ENCODE measurements at places on chromosomes 1 and 21.

GRCh38 chr1:206445116-206445515 lies 25.2 kb upstream of the IKBKE start:
- DNase-seq, result peak; percentile 66

DNA sequence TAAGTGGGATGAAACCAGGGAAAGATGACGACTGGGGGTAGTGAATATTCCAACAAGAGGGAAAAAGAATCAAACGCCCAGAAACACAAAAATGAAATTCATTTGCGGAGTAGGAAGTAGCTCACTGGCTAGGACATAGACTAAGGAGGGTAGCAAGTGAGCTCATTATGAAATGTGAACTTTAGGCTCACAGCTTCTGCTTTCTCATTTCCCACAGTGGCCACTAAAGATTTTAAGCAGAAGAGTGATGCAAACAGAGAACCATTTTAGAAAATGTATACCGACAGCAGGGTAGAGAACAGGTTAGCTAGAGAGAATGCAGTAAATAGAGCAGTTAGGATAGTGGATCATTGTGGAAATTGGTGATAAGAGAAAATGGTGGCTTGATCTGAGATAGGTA lies 3.5 kb downstream of the CD48 start:
- no peak for DNase-seq

DNA sequence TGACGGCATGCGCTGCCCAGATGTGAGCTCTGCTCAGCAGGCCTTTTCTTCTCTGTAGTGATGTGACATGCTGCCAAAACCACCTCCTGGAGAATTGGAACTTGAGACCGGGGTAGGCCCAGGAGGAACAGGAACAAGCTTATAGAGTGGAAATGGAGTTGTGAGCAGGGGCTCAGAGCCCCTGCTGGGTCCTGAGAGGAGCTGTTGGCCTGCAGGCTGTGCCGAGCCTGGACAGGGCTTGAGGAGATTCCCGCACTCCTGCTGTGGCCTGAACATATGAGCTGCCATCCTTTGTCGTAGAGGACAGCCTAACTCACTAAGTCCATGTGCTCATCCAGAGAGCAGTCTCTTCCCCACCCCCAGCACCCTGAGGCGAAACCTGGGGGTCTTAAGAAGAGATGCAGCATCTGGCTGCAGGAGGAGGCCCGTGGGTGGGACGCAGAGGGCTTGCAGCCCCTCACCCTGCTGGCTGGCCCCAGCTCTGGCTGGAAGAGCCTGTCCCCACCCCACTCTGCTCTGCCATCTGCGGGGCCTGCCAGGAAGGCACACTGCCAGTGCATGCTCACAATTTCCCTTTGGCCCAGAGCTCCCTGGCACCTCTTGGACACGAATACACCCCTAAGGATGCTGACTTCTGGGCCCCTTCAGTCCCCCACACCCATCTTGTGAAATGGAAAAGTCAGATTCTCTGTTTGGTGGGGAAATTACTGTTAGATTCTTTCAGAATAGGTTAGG lies 42.5 kb downstream of the PTPRF start:
- DNase-seq, result no peak

DNA sequence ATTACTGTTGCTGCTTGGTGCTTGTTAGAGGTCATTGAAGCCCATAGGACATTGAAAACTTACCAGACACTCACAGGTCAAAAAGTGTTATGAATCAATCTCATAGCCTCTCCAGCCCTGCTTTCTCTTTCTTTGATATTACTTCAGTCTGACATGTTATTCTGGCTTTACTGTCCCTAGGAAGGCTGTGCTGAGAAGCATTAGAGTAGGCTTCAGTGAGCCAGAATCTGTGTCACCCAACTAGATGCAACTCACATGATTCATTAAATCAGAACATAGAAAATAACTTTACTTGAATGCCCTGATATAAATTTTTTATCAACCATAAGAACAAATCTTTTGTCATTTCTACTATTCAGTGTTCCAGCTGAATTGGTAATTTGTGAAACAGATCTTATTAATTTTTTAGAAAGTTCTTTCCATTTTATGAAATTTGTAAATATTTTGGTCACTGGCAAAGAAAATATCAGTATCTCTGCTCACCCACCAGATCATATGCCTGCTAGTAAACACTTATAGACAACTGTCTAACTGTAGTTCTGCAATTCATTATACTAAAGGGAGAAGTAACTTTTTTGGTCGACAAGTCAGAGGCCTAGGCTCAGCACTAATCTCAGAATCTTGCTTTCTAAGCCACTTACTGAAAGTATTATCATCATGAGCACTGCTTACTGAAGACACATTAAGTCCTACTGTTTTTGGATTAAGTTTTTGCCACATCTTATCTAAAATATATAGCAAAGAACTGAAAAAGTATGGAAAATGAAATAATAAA lies 48.2 kb downstream of the RPAP2 start:
- no peak for DNase-seq

- no peak for DNase-seq
These were observed 32.8 kb downstream of the SLC37A1 start for GRCh38 chr21:42546433-42546832.

GRCh38 chr1:161838362-161838761 lies 72.2 kb downstream of the ATF6 start:
- no peak for DNase-seq

GRCh38 chr1:150973836-150974579 lies 627 bp downstream of the CERS2 start:
- peak; percentile 40 for DNase-seq

DNA sequence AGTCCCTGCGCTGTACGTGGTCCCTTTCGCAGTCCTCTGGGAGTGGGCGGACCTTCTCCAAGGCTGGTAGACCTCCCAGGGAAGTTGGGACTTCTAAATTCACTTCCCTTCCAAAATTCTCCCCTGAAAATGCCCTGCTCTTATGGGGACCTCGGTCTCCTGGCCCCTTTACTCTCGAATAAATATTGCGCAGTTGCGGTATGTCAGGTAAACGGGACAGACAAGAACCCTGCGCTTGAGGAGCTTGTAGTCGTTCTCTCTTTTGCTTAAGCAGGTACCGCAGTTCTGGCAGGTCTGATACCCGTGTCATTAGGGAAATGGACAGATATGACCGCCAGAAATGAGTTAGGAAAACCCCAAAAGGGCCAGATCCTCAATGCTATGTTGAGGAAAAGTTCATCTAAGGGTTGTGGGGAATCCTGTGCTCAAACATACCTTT lies 561 bp downstream of the KIF2C start:
- DNase-seq, result no peak

GRCh38 chr21:44548922-44549321 lies 2.4 kb downstream of the KRTAP10-2 start:
- no peak for DNase-seq

- no peak for DNase-seq
These were observed 288.4 kb upstream of the RGS18 start for GRCh38 chr1:191869790-191870312.

DNA sequence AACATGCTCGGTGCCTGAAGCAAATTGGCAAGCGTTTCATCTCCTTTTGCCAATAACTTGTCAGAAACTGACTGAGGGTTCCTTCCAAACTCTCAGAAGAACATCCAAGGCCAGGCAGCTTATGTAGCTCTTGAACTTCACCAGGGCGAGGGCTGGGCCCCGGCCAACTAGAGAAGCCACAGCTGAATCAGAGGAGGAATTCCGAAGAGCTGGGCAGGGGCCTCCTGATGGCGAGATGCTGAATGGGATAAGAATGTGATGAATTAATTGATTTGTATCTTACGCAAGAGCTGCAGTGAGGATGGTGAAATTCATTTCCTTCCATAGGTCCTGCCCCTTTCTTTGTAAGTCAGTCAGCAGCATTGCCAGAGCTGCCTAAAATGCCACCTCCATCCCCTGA lies 345.8 kb downstream of the KIF26B start:
- no peak for DNase-seq

- no peak for DNase-seq
These were observed 44.1 kb downstream of the XCL2 start for GRCh38 chr1:168499688-168500049.

DNA sequence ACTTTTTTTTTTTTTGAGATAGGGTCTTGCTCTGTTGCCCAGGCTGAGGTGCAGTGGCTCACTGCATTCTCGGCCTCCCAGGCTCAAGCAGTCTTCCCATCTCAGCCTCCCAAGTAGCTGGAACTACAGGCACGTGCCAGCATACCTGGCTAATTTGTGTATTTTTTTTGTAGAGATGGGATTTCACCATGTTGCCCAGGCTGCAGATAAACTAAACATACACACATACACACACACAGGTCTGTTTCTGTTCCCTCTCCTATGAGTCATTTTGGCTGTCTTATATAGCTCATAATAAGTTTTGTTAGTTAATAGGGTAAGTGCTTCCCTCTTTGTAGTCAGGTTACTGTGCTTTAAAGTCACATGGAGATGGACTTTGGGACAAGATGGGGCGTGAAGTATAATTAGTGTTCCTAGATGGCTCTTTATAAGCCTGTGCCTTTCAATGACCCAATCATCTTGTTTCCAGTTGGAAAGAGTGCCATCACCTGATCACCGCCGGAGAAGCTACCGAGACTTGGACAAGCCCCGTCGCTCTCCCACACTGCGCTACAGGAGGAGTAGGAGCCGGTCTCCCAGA lies 9.1 kb downstream of the PRPF38A start:
- no peak for DNase-seq

DNA sequence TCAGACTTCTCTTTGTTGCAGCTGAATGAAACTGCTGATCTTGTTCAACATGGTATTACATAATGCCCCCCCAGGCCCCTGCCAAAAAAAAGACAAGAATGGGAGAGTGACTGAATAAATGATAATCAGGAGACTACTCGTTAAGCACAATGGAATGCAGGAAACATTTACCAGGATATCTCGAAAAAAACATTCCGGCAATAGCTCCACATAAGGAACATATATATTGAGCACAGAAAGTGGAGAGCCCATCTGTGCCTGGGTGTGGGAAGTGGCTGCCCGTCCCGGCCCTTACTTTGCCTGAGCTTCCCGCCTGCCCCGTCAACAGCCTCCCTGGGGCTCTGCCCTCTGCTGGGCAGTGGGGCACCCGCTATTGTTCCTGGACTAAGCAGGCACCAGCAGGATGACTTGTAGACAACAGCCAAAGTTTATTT lies 13.3 kb downstream of the TRIM11 start:
- DNase-seq, result no peak

DNA sequence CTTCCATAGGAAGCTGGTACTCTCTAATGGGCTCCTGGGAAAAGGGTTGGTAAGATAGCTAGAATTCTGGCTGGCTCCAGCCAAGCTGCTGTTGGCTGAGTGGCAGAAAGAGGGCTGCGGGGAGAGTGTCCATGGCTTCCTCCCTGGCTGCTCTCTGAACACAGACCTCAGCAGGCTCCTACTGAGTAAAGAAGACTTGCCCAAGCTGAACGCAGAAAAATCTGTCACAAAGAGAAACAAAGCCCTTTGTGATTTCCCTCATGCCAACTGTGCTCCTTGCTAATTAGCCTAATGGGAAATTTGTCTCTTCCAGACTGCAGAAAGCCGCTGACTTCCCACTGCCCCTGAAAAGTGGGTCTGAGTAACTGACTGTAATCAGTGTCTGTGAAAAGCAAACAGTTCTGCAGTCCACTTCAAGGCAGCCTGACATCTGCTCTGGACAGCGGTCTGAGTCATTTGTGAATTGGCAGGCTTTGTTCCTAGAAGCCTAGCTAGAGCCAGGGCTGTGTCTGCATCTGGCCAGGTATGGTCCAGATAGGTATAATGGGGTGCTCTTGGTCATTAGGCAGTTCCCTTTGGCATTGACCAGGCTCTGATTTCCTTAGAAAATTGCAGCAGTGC lies 282.8 kb downstream of the ZNF648 start:
- DNase-seq, result no peak

DNA sequence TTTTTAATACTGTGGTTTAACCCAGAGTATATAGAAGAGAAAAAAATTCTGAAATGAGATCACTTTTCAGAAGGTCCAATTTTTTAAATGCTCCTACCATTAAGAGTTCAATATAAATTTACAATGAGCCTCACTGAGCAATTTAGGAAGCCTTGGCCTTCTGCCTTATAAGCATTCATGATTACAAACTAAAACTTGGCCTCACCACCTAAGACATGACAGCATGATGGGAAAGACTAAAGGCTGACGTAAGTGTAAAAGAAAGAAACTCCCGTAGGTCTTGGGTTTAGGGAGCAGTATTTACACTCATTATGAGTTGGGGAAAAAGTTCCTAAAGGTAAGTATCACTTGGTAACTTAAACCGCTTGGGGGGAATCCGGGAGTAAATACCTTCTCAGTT lies 70.7 kb upstream of the ESRRG start:
- no peak for DNase-seq

- peak; percentile 55 for DNase-seq
These were observed 46.4 kb upstream of the SLC22A15 start for GRCh38 chr1:115929881-115930280.

- DNase-seq, result no peak
These were observed 64.1 kb downstream of the ANGPTL1 start for GRCh38 chr1:178806665-178807300.

All from hindlimb muscle (tissue), 1 donor.